Right lung (tissue), 10 donors: ENCODE measurements at places on chromosomes 3 and 15. TPM values are rescaled to one million over a fixed set of nuclear protein-coding genes. Genes with fewer than 3 reads are reported as not detected.

GRCh38 chr3:55453886-55454496 lies 33.1 kb downstream of the WNT5A start:
- DNase-seq = peak; percentile 25

- no peak for DNase-seq
Measured at GRCh38 chr3:197478746-197479668, 76.8 kb downstream of the BDH1 start.

GRCh38 chr3:100227511-100227921 lies 33.3 kb upstream of the TBC1D23 start:
- DNase-seq = no peak

GRCh38 chr3:55718074-55718473 lies 231.0 kb upstream of the WNT5A start:
- DNase-seq = no peak

FANCD2OS gene
- 0.52 TPM for polyA plus RNA-seq

DNA sequence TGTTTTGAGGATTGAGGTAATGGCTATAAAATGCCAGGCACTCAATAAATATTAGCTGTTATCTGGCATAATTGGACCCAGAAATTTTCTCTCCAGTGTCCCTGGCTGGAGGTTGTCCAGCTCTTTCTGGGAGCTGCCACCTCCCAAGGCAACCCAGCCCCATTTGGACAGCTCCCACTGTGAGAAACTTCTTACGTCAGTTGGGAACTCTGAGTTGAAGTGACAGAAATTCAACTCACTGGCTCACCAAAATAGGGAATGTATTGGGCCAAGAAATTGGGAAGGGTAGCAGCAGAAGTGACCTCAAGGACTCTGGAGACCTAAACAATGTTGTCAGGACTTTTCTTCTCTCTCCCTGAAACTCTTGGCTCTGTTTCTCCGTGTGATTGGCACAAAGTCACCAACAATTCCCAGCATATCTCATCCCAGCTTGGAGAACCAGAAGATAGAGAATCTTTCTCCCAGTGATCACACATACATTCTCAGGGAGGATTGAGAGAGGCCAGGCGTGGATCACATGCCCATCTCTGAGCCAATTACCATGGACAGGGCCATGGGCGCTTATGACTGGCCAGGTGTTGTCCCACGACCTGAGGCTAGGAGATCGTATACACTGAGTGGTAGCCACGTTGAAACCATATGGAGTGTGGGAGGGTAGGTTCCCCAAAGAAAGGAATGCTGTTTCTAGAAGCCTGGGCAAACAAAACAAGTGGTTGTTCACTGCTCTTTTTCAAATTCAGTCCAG lies 22.5 kb upstream of the HCN4 start:
- DNase-seq = no peak

GRCh38 chr3:131036200-131036816 lies 9.6 kb downstream of the NEK11 start:
- DNase-seq = no peak

LYZL4 gene
- polyA plus RNA-seq = not detected

GASK1A gene
- polyA plus RNA-seq = 4.4 TPM
